CD8-positive, alpha-beta memory T cell (primary cell): ENCODE measurements at places on chromosomes 6 and 20.

- DNase-seq, result no peak
Observed at GRCh38 chr6:131816869-131817268, 9.0 kb downstream of the ENPP1 start.

- no peak for DNase-seq
Observed at GRCh38 chr20:23195636-23196035, 109.5 kb upstream of the CD93 start.

DNA sequence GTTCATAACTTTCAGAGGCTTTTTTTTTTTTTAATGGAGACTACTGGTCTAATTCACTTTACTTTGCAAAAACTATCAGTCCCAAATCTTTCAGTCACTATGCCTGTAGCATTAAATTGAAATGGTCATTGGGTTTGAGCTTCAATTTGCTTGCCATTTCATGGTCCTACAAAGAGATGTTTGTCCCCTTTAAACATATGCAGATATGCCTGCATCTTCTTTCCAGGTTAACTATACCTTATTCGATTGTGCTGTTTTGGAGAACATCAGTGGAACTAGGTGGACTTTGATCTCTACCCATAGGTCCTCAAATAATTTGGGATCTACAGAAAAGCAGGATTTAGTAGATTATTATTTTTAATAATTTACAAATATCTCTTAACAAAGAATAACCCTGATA is 4.6 kb downstream of the POU3F2 start:
- no peak for DNase-seq

GRCh38 chr6:78492351-78493017 is 374.9 kb upstream of the IRAK1BP1 start:
- DNase-seq, result no peak

DNA sequence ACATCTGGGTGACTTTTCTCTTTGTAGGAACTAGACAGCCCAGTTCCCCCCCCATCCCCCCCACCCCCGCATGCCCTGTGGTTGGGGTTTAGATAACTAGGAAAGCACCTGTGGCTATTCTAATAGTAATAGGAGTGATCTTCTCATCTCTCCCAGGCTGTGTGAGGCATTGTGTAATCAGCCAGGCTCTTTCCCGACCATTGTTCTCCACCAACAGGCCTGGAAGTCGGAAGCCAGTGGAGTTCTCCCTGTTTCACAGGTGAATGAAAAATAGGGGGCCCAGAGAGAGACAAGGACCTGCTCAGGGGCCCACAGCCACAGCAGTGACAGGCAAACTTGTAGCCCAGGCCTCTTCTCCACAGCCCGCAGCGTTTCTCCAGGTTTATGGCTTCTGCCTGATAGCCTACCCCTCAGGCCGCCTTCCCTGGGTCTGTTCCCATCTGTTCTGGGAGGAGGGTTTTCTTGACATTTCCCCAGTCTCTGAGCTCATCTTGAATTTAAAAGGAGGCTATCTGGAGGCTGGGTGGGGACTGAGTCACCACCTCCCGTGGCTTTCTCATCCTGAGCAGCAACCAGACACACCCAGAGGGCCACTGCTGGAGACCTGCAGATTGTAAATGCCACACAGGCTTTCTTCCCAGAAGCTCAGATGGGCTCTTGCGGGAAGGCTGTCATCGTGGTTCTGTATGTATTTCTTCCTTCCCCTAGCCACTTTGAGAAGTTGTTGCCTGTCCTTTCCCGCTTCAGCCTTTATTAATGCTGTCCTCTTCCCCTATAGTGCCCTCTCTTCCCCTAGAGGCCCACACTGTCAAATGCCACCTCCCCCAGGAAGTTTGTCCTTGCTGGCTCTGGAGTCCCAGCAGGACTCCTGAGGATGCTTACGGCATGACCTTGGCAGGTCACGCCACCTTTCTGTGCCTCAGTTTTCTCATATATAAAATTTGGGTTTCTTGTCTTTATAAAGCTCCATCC is 75.9 kb upstream of the MYL9 start:
- no peak for DNase-seq

- DNase-seq, result no peak
Observed at GRCh38 chr6:83153883-83154521, 39.1 kb downstream of the PGM3 start.

GRCh38 chr6:73200735-73201134 is 24.6 kb downstream of the KHDC1L start:
- DNase-seq, result no peak

GRCh38 chr6:62740596-62740995 is 454.6 kb upstream of the KHDRBS2 start:
- no peak for DNase-seq

DNA sequence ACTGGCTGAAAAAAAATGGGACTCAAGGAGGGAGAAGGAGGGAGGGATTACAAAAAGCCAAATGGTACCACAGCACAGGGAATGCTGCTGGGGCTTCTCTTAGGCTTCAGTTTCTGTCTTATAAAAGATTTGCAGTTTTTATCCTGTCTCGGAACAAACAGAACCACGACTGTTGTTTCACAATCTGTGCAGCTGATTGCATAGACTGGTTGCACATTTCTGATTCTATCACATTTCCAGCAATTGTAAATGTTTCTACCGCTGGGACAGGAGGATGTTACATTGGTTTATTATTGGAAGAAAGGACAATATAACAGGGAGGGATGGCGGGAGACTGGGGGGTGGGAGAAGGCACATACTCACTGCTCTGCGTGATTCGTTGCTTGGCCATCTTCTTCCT is 73.5 kb upstream of the ARID1B start:
- DNase-seq, result no peak

GRCh38 chr20:44743916-44744655 is 1.6 kb upstream of the KCNK15 start:
- no peak for DNase-seq

- no peak for DNase-seq
Observed at GRCh38 chr20:16020971-16021370, 552.3 kb downstream of the KIF16B start.

DNA sequence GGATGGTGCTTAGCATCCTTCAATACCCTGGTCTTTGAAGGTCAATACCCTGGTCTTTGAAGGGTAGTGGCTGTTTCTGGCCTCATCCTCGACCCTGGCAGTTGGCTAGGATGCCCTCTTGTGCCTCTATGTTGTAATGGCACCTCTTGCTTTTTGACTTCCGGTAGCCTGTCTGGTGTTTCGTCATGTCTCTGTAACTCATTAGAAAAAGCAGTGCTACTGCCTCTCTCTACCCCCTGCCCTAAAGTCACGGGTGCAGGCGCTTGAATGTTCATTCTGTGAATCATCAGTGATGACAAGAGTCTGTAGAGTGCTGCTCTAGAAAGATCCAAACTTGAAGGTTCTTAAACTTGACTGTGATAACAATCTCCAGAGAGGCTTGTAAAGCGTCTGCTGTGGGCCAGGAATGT is 28.3 kb downstream of the RSPO4 start:
- peak; percentile 14 for DNase-seq

- no peak for DNase-seq
Observed at GRCh38 chr20:53660078-53660909, 66.7 kb upstream of the ZNF217 start.

DNA sequence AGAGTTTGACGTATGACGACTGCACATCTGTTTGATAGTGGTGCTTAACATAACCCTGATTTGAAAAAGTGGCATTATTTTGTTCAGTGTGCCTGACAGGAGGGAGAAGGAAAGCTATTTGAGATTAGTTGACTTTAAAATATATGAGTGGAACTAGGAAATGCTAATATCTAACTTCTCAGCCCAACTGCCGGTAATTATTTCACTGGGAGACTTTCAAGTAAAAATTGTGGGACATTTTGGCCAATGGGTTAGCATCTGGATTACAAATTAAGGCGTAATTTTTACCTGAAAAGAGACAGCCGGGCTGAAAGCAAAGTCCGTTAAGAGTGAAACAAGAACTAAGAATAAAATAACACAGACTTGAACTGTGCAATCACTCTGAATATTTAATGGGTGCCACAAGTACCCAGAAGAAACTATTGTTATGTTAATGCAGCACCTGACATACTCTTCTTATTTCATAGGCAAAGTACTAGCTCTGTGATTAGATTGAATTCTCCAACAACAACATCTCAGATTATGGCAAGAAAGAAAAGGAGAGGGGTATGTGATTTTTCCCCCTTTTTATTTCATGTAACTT is 2.0 kb downstream of the HEY2 start:
- DNase-seq, result no peak

- no peak for DNase-seq
Observed at GRCh38 chr20:38156888-38157634, 8.0 kb downstream of the TGM2 start.

DNA sequence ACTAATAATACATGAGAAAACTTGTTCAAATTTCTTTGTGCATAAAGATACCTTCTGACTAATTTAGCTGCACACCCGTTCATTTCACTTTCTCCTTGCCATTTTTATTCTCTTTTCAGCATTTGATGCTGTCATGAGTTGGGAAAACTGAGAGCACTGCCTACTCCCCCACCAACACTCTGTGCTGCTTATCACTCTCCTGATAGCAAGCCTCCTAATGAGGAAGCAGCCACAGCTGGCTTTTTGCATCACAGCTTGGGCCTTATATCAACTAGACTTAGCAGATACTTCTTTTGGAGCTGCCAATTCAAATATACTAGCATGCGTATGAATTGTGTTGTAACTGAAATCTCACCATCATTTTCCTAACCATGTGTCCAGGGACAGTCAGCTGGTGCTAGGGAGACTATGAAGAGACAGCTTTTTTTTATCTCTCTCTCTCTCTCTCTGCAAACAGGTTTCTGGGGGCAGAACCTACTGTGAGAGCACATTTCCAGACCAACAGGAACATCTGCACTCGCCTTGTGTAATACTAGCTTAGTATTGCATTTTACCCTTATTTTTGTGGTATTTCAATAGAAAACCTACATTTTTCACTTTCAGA is 699.0 kb downstream of the KHDRBS2 start:
- DNase-seq, result no peak

GRCh38 chr6:80527552-80528052 is 421.1 kb downstream of the BCKDHB start:
- DNase-seq, result no peak

- DNase-seq, result no peak
Observed at GRCh38 chr20:4014031-4014474, 1.3 kb downstream of the RNF24 start.

DNA sequence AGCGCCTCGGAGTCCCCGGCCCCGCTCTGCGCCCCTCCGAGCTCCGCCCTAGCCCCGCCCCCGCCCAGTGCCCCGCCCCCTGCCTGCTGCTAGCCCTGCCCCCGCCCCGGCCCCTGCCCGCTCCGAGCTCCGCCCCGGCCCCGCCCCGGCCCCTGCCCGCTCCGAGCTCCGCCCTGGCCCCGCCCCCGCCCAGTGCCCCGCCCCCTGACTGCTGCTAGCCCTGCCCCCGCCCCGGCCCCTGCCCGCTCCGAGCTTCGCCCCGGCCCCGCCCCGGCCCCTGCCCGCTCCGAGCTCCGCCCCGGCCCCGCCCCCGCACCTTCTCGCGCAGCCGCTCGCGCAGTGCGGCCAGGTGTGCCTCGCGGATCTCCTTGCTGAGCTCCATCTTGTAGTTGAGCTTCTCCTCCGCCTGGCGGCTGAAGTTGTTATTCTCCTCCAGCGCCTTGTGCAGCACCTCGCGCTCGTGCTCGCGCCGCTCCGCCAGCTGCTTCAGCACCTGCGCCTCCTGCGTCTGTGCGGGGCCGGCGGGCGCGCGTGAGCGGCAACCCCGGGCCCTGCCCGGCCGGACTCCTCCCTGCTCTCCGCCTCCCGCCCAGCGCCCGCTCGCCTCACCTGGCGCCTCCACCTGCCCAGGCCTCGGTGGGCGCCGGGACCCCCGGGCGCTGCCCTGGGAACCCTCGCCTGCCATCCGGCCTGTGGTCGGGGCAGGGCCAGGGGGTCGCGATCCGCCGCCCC is 11.3 kb downstream of the STMN3 start:
- DNase-seq, result peak; percentile 95

GRCh38 chr6:28208111-28208659 is 16.9 kb upstream of the ZSCAN9 start:
- DNase-seq, result no peak

- no peak for DNase-seq
Observed at GRCh38 chr6:101086473-101086872, 205.3 kb upstream of the ASCC3 start.

DNA sequence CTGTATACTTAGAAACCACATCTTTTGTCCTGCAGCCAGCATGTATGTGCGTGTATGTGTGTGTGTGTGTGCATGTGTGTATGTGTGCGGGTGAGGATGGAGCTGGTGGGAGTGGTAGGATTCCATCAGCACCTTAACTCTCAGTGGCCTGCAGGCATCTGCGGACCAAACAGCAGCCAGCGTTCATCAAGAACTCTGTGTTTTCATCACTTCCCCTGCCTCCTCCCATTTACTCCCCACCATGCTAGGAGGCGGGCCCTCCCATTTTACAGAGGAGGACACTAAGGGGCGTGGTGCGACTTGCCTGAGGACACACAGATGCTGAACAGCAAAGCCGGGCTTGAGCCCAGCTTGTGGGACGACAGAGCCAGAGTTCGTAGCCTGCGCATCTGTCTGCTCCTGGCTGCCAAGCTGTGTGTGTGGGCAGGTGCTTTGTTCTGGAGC is 8.9 kb downstream of the VSTM2L start:
- DNase-seq, result no peak
